Progenitor cell of endocrine pancreas (in vitro differentiated cells): ENCODE measurements at places on chromosomes 6 and 20. TPM values are rescaled to one million over a fixed set of nuclear protein-coding genes. Genes with fewer than 3 reads are reported as not detected.

The SLA2 gene
- total RNA-seq = 0.62 and 0.77 TPM in 2 replicates

The EEF1A1 gene
- total RNA-seq = 12,032 and 12,129 TPM in 2 replicates

The ERVFRD-1 gene
- total RNA-seq = not detected in 2 replicates

The RPS18 gene
- 1,974 and 2,131 TPM in 2 replicates for total RNA-seq

The MRAP2 gene
- total RNA-seq = 1.1 TPM in 2 replicates

The FERMT1 gene
- total RNA-seq = 8.1 and 8.4 TPM in 2 replicates

The CAGE1 gene
- total RNA-seq = not detected in 2 replicates

The PHF3 gene
- total RNA-seq = 61.6 and 64.1 TPM in 2 replicates

- DNase-seq = no peak
- no peak overlapping the region for H3K4me3 ChIP-seq
- H3K27me3 ChIP-seq = peaks cover 23% of the 10 kb centered on the region
- H3K36me3 ChIP-seq = no peaks in the 10 kb centered on the region
- H3K4me1 ChIP-seq = peaks cover 8% of the 10 kb centered on the region
Observed at GRCh38 chr20:23282546-23282945, 68.0 kb upstream of the NXT1 start.

GRCh38 chr6:98920904-98921431 lies 26.8 kb downstream of the FBXL4 start:
- H3K4me3 ChIP-seq = no peak overlapping the region
- H3K27ac ChIP-seq = no peak overlapping the region
- H3K4me1 ChIP-seq = no peaks in the 10 kb centered on the region
- DNase-seq = no peak
- H3K36me3 ChIP-seq = peaks cover 6% of the 10 kb centered on the region
- H3K27me3 ChIP-seq = no peaks in the 10 kb centered on the region

GRCh38 chr20:60138256-60139220 lies 180.3 kb downstream of the CDH26 start:
- no peak overlapping the region for H3K27ac ChIP-seq
- DNase-seq = no peak
- H3K27me3 ChIP-seq = peaks cover under 1% of the 10 kb centered on the region

DNA sequence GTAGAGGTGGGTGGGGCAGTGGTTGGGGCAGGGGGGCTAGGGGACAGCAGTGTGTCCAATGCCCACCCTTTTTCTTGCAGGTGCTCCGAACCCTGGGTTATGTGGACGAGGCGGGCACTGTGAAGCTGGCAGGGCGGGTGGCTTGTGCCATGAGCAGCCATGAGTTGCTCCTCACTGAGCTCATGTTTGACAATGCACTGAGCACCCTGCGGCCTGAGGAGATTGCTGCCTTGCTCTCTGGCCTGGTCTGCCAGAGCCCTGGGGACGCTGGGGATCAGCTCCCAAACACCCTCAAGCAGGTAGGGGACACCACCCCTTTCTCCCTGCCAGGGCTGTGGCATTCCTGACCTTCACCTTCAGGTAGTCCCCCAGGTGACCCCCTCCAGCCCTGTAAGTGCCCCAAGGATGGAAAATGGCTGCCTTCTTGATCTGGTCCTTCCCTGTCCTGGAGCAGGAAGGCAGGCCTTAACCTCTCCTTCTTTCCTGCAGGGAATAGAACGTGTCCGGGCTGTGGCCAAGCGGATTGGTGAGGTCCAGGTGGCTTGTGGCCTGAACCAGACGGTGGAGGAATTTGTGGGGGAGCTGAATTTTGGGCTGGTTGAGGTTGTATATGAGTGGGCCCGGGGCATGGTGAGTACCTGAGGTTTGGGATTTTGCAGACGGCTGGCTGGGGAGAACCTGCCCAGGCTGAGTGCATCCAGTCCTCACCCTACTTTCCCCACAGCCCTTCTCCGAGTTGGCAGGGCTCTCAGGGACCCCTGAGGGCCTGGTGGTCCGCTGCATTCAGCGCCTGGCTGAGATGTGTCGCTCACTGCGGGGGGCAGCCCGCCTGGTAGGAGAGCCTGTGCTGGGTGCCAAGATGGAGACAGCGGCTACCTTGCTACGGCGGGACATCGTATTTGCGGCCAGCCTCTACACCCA lies 2.9 kb downstream of the DXO start:
- peaks cover 9% of the 10 kb centered on the region for H3K36me3 ChIP-seq
- peak overlapping the region; percentile 77 for H3K27ac ChIP-seq
- no peak for DNase-seq
- no peak overlapping the region for H3K4me3 ChIP-seq

GRCh38 chr20:57762531-57763234 lies 52.9 kb upstream of the PMEPA1 start:
- H3K27me3 ChIP-seq = peaks cover 3% of the 10 kb centered on the region
- H3K4me1 ChIP-seq = no peaks in the 10 kb centered on the region
- DNase-seq = no peak
- H3K36me3 ChIP-seq = no peaks in the 10 kb centered on the region
- no peak overlapping the region for H3K27ac ChIP-seq

DNA sequence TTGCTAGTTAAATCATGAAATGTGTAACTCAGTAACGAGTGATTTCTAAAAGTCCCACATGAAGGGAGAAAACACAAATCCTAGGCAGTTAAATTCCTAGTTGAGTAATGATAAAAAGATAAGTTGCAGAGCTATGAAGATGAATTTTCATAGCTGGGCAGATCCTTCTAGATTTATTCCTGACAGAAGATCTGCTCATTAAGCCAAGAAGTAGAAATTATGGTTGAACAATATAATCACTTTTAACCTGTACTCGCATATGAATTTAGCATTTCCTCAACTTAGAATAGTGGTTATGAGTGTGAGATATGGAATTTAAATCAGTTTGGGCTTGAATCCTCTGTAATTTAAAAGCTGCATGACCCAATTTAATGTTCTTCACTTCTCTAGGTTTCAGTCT lies 359.2 kb upstream of the HSF2 start:
- no peaks in the 10 kb centered on the region for H3K27me3 ChIP-seq
- H3K27ac ChIP-seq = no peak overlapping the region
- H3K36me3 ChIP-seq = no peaks in the 10 kb centered on the region
- H3K4me1 ChIP-seq = no peaks in the 10 kb centered on the region

GRCh38 chr6:22732176-22732970 lies 163.0 kb downstream of the HDGFL1 start:
- H3K4me1 ChIP-seq = peaks cover 7% of the 10 kb centered on the region
- H3K27me3 ChIP-seq = no peaks in the 10 kb centered on the region
- peaks cover 2% of the 10 kb centered on the region for H3K36me3 ChIP-seq
- no peak overlapping the region for H3K27ac ChIP-seq

- DNase-seq = no peak
- H3K27ac ChIP-seq = no peak overlapping the region
- H3K4me3 ChIP-seq = no peak overlapping the region
- H3K27me3 ChIP-seq = no peaks in the 10 kb centered on the region
- H3K4me1 ChIP-seq = peaks cover 70% of the 10 kb centered on the region
Observed at GRCh38 chr6:25316626-25317025, 37.5 kb downstream of the CARMIL1 start.

DNA sequence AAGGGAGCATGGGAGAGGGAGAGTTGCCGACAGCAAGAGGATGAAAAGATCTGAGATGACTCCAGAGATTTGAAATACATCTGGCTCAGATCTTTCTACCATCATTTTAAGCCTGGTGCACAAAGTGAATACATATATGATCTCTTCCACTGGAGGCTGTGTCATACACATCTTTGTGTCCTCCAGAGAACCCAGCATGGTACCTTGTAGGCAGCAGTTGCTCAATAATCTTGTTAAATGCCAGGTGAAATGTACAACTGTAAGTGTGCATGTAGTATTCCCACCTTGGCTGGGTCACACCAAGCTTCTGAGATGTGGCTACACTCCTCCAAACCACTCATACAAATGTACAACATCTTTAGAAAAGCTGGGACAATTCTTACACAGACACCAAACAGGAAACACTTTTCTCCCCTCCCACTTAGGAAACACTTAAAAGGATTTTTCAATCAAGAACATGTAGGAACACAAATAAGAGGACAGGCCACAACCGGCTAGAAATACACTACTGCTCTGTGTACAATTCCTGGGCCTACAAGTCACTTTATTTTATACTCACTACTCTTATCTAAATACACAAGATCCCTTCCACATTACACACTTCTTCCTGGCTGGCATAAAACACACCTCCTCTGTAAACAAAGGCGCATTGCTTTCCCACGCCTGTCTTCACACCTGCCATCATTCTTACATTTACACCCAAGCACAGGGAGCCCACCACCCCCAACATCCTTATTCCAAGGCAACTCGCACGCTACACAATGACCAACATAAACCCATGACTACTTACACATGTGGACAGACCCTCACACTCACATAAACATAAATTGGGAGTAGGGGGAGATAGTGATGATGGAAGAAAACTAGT lies 3.8 kb upstream of the IER3 start:
- peak overlapping the region; percentile 97 for H3K27ac ChIP-seq
- H3K27me3 ChIP-seq = no peaks in the 10 kb centered on the region
- peaks cover 37% of the 10 kb centered on the region for H3K4me1 ChIP-seq
- H3K4me3 ChIP-seq = no peak overlapping the region
- no peaks in the 10 kb centered on the region for H3K36me3 ChIP-seq

GRCh38 chr20:57242414-57242813 lies 24.0 kb downstream of the BMP7 start:
- peaks cover 16% of the 10 kb centered on the region for H3K4me1 ChIP-seq
- H3K27ac ChIP-seq = no peak overlapping the region
- H3K36me3 ChIP-seq = peaks cover 19% of the 10 kb centered on the region
- H3K27me3 ChIP-seq = peaks cover 1% of the 10 kb centered on the region

DNA sequence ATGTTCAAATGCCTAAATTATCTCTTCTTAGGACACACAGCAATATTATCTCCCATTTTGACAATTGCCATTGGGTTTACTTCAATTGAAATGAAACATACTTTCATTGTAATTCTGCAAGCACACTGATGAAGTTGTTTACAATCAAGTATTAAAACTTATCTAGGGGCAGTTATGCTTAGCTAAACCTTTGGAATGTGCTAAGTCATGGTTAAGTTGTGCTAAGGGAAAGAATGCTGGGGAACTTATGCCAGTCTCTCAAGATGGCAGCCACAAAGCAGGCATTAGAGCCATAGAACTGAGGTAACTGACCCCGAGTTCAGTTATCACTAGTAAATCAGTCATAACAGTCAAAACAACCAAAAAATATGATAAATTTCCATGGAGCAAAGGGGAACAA lies 59.1 kb upstream of the NT5E start:
- no peak for DNase-seq
- no peaks in the 10 kb centered on the region for H3K27me3 ChIP-seq
- no peaks in the 10 kb centered on the region for H3K36me3 ChIP-seq

DNA sequence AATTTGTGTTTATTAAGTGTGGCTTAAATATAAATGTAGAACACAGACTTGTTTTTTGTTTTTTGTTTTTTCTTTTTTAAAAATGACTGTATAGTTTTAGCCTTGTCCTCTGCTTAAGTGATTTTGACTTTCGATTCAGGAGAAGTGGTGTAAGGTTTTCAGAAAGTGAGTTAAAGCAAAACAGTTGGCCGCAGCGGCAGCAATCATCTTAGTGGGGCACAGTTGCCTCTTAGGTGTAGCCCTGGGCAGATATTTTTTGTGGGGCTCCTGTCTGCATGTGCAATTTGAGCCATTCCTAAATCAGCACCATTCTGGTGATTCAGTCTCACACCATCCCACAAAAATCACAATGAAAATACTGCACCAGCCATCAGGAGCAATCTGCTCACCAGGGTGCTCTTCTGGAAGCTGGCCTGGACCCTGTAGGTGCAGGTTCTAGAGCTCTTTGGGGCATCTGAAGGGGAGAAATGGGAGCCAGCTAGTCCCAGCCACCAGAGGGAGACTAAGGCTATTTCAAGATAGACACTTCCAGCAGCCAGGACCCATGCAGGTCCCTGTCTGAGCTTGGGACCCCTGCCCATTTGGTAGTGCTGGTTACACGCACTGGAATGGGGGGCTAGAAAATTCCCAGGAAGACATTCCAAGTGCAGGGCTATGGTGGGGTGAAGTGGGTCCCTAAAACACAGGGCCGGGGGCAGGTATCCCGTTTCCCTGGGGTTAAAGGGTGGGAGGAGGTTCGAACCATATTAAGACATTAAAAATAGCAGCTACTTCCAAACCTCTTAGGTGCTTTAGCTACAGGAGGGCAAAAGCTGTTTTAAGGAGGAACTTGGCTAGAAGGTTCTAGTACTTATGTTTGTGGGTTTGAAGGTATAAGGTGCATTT lies 156.6 kb downstream of the NFATC2 start:
- peaks cover 24% of the 10 kb centered on the region for H3K27me3 ChIP-seq
- no peak for DNase-seq

GRCh38 chr6:38432479-38432878 lies 207.2 kb downstream of the BTBD9 start:
- H3K4me1 ChIP-seq = peaks cover 9% of the 10 kb centered on the region
- H3K4me3 ChIP-seq = no peak overlapping the region
- no peak overlapping the region for H3K27ac ChIP-seq
- peaks cover 3% of the 10 kb centered on the region for H3K36me3 ChIP-seq

- no peak overlapping the region for H3K4me3 ChIP-seq
Observed at GRCh38 chr20:24148372-24148771, 159.8 kb upstream of the GGTLC1 start.

GRCh38 chr20:43372051-43372450 lies 85.6 kb upstream of the SRSF6 start:
- H3K4me1 ChIP-seq = no peaks in the 10 kb centered on the region
- H3K4me3 ChIP-seq = no peak overlapping the region
- H3K27ac ChIP-seq = no peak overlapping the region
- peaks cover 6% of the 10 kb centered on the region for H3K27me3 ChIP-seq
- no peak for DNase-seq
- no peaks in the 10 kb centered on the region for H3K36me3 ChIP-seq

- H3K4me1 ChIP-seq = peaks cover 3% of the 10 kb centered on the region
- peaks cover 86% of the 10 kb centered on the region for H3K27me3 ChIP-seq
- DNase-seq = no peak
- H3K27ac ChIP-seq = no peak overlapping the region
- H3K36me3 ChIP-seq = no peaks in the 10 kb centered on the region
- peak overlapping the region; percentile 15 for H3K4me3 ChIP-seq
Observed at GRCh38 chr20:46311719-46312074, 3.4 kb upstream of the CDH22 start.

- DNase-seq = no peak
- H3K36me3 ChIP-seq = no peaks in the 10 kb centered on the region
- H3K27ac ChIP-seq = no peak overlapping the region
Observed at GRCh38 chr20:53748821-53749421, 155.3 kb upstream of the ZNF217 start.

DNA sequence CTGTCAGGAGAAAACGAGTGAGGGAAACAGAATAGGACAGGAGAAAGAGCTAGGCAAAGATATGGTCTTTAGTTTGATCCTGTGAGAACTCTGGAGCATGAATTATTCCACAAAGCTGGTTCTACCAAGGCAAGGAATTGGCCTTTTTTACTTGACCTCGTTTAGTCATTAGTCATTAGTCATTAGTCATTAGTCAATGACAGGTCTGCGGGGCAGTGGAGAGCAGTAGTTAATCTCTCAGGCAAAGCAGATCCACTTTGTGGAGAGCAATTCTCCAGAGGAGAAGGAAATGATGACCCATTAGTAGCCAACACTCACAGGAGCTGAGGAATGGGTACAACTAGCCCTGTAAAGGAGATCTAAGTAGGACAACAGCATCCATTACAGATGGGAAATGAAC lies 22.0 kb upstream of the ABCC10 start:
- H3K27me3 ChIP-seq = no peaks in the 10 kb centered on the region
- peaks cover 9% of the 10 kb centered on the region for H3K4me1 ChIP-seq
- no peak overlapping the region for H3K27ac ChIP-seq
- H3K36me3 ChIP-seq = peaks cover 5% of the 10 kb centered on the region

- no peaks in the 10 kb centered on the region for H3K27me3 ChIP-seq
- H3K4me3 ChIP-seq = no peak overlapping the region
- no peak for DNase-seq
- H3K27ac ChIP-seq = no peak overlapping the region
- peaks cover 47% of the 10 kb centered on the region for H3K4me1 ChIP-seq
Observed at GRCh38 chr20:10715035-10715434, 41.2 kb upstream of the JAG1 start.
